ENCODE measurements at places on chromosomes 7 and 10. TPM values are rescaled to one million over a fixed set of nuclear protein-coding genes. Genes with fewer than 3 reads are reported as not detected.

RBP3 gene
- not detected for polyA plus RNA-seq

EBLN1 gene
- polyA plus RNA-seq = not detected

CHRM2 gene
- 0.07 TPM for polyA plus RNA-seq

PAPSS2 gene
- polyA plus RNA-seq = 72.3 TPM

EPDR1 gene
- 8.7 TPM for polyA plus RNA-seq

PDE6C gene
- polyA plus RNA-seq = not detected

HOXA6 gene
- polyA plus RNA-seq = 1.3 TPM

TFAM gene
- polyA plus RNA-seq = 35.0 TPM

GUSB gene
- polyA plus RNA-seq = 37.6 TPM

FFAR4 gene
- polyA plus RNA-seq = 0.57 TPM

FAM20C gene
- 7.5 TPM for polyA plus RNA-seq

HDAC9 gene
- 7.7 TPM for polyA plus RNA-seq

NUTM2B gene
- 0.54 TPM for polyA plus RNA-seq

CNPY1 gene
- not detected for polyA plus RNA-seq

GNAT3 gene
- not detected for polyA plus RNA-seq

LIPN gene
- polyA plus RNA-seq = not detected

IFIT2 gene
- polyA plus RNA-seq = 6.0 TPM

RTKN2 gene
- 0.07 TPM for polyA plus RNA-seq

PLXNA4 gene
- polyA plus RNA-seq = 4.0 TPM

VIM gene
- 882 TPM for polyA plus RNA-seq

INSYN2A gene
- 0.07 TPM for polyA plus RNA-seq

TMEM270 gene
- polyA plus RNA-seq = 0.20 TPM

IGFBP1 gene
- not detected for polyA plus RNA-seq

OPALIN gene
- not detected for polyA plus RNA-seq

GNGT1 gene
- polyA plus RNA-seq = not detected

PSTK gene
- 8.5 TPM for polyA plus RNA-seq

ITGB8 gene
- 1.4 TPM for polyA plus RNA-seq

GPR158 gene
- polyA plus RNA-seq = 0.64 TPM

BTBD16 gene
- 0.13 TPM for polyA plus RNA-seq

GIMAP7 gene
- 17.6 TPM for polyA plus RNA-seq

SMKR1 gene
- polyA plus RNA-seq = 0.72 TPM

DNAJC12 gene
- polyA plus RNA-seq = 21.0 TPM

VPS37D gene
- 1.4 TPM for polyA plus RNA-seq

SEMA3A gene
- 0.53 TPM for polyA plus RNA-seq

NEUROG3 gene
- polyA plus RNA-seq = not detected

FAM25A gene
- 6.3 TPM for polyA plus RNA-seq

EGR2 gene
- polyA plus RNA-seq = 4.2 TPM

PRKAR2B gene
- polyA plus RNA-seq = 30.4 TPM
